ENCODE measurements at places on chromosomes 1 and 21. TPM values are rescaled to one million over a fixed set of nuclear protein-coding genes. Genes with fewer than 3 reads are reported as not detected.

DNA sequence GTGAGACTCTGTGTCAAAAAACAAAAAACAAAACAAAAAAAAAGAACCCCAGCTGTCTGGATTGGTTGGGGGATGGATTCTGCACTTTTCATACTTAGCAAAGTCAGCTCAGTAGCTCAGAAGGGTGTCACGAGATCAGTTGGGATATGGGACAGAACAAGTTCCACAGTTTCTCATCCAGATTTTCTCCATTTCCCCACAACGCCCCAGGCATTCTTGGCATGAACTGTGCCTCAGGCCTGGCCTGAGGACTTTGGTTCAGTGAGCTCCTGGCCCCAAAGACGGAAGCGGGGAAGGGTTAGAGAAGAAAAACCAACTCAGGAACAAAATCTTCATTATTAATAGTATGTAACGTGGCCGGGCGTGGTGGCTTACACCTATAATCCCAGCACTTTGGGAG, 1.9 kb downstream of the AKR7A2 start:
- no peak for DNase-seq

GRCh38 chr1:30998171-30998570, 67.3 kb downstream of the PUM1 start:
- no peak for DNase-seq

- DNase-seq: no peak
These were observed 81.1 kb downstream of the OLFM3 start for GRCh38 chr1:101915597-101915996.

DNA sequence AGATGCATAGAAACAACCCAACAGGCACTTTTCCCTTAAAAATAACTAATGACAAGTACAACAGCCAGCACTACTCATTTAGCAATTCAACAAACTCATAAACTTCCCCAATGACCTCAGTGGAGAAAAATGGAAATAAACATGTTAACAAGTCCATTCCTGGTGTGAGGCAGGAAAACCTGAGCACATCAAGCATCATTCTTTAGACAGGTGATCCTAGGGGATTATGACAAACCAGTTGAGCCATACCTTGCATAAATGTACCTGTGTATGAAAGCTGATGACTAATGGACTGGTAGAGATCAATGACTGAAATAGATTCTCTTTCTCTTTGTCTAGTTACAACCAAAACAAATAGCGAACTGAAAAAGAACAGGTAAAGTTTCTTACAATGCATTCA, 7.0 kb downstream of the COL24A1 start:
- DNase-seq: no peak

FMN2 gene
- total RNA-seq: not detected

- no peak for DNase-seq
These were observed 43.8 kb upstream of the MACF1 start for GRCh38 chr1:39160703-39161102.

- no peak for DNase-seq
These were observed 315.9 kb upstream of the GREM2 start for GRCh38 chr1:240927821-240928220.

DNA sequence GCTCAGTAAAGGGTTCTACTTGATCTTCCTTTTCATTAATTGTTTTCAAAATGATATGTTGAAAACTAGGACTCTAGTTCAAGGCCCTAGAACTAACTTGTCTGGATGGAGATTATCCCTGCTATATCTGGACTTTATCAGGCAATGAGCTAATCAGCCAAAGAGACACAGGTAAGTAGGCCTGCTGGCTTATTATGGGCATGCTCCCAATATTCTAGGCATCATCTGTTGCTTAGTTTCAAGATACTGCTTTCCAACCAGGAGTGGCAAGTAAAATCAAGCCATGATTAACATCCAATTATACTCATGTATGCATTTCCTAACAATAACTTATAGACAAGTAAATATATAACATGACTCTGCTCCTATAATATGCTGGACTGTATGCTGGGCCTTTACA, 4.2 kb downstream of the DNASE2B start:
- no peak for DNase-seq

GRCh38 chr1:3799976-3800685, 3.8 kb upstream of the LRRC47 start:
- no peak for DNase-seq

HES5 gene
- 0.93 TPM for total RNA-seq

- DNase-seq: no peak
These were observed 453.9 kb upstream of the PKN2 start for GRCh38 chr1:88230126-88230525.

GRCh38 chr1:230175163-230175747, 108.2 kb downstream of the GALNT2 start:
- DNase-seq: no peak

Data from liver (tissue), 10 donors.